ENCODE measurements at places on chromosomes 4 and X.

- no peak for DNase-seq
Observed at GRCh38 chr4:40388239-40388638, 53.1 kb downstream of the CHRNA9 start.

DNA sequence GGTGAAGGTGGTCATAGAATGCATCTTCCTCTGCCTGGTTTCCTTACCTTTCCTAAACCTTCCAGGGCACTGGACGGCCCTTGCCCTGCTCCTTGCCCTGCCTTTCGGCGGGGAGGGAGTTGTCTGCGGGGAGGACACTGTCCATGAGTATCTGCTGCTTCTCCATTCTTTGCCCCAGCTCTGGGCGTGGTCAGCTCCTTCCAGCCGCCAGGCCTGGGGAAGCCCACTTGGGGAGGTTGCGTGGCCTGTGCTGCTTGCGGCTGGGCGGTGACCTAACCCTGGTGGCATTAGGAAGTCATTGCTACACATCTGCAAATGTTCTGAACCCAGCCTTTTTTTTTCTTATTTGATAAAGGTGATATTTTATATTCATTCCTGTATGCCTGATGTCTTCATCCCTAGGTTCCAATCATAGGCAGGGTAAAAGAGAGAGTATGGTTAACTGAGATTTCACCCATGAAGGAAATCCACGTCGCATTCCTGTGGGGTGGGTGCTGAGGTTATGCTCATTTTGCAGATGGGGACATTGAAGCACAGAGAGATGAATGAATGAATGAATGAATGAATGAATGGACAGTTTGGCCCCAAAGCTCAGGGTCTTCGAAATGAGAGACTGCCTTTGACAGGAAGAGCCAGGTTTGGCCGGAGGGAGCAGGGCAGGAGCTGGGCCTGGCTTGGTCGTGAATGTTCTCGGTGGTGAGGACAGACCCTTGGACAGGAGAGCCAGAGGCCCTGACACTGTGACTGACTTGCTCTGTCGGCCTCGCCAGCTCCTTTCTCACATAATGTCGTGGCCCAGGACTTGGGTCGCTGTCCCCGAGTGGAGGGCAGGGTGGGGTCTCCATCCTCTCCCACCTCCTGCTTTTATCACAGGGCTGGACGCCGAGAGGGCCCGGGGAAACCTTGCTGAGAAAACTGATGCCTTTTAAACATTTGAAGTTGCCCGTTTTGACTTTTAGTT lies 57.8 kb upstream of the GPR78 start:
- no peak for DNase-seq

- DNase-seq: no peak
Observed at GRCh38 chr4:62156205-62156604, 956.1 kb downstream of the ADGRL3 start.

DNA sequence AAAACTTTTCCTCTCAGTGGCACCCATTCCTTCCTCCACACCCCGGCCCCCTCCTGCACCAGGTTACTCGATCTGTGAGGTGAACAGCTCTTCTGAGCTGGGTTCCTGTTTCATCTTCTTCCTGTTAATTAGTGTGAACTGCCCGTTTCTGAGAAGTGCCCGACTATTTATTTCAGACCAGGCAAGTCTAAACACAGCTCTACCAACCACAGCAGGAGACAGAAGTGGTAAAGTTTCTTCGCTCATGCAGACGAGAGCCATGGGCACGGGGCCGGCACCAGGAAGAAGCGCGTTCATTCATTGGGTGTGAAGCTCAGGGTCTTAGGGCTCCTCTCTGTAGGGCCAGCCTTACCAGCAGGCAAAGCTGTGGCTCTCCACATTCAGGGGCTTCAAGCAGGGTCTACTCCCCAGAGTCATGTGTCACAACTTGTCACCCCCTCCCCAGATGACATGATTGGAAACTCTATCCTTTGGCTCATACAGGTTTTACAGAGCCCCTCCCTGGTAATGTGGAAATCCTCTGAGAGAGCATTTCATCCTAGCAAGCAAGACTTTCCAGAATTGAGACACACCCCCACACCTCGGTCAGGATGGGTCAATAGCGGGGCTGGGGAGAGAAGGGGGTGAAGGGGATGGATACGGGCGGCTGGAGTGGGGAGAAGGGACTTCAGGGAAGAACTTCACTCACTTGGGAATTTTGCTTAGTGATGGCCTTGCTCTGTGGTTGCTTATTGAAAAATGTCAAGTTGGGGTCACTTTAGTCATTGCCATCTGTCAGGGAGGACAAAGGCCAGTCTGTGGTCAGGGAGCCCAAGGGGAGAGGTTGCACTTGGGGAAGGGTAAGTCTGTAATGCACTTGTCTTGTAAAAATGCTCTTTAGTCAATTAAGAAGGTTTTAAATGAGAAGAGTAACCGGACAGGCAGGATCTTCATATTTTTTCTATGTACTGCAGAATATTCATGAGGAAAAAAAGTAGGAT lies 121.6 kb upstream of the TRIM2 start:
- no peak for DNase-seq

- DNase-seq: no peak
Observed at GRCh38 chr4:95985791-95986550, 146.1 kb downstream of the PDHA2 start.

- DNase-seq: no peak
Observed at GRCh38 chrX:137362583-137362982, 203.3 kb upstream of the ZIC3 start.

DNA sequence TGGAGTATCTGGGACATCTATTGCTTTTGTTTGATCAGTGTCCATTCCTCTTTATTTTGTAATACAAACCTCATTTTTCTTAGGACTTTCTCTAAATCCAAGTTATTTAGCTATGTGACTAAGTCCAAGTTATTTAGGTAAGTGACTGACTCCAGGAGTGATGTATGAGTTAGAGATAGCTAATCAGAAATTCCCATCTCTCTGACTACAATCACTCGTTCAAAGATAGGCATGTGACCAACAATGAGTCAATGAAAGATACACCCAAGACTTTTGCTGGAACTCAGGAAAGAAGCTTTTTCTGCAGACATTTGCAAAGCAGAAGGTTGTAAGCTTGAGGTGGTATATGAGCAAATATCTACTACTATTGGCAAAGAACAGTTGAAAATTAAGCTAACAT lies 72.5 kb upstream of the KCNIP4 start:
- DNase-seq: no peak

GRCh38 chr4:88007304-88008121 lies at the start of gene PKD2:
Gene PKD2, plus strand, starts transcription at chr4:88007635. Its CDS starts 99 bp downstream, at chr4:88007734.
- DNase-seq: no peak

GRCh38 chrX:131874300-131874699 lies 148.8 kb upstream of the STK26 start:
- DNase-seq: no peak

DNA sequence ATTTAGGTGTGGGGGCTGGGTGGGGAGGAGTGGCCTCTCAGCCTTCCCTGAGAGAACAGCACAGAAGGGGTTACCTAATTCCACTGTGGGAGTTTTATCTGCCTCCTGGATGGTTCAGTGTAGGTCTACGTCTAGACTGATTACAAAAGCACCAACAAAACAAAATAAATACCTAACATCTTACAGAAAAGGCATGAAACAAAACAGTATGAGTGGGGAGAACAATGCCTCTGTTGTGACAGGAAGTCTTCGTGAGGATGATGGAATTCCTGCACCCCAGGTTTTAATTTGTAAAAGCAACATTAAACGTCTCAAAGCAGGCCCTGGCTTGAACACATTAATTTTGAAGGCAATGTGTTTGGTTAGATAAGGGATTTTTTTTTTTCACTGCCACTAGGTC lies 112.1 kb upstream of the GPC4 start:
- DNase-seq: no peak

DNA sequence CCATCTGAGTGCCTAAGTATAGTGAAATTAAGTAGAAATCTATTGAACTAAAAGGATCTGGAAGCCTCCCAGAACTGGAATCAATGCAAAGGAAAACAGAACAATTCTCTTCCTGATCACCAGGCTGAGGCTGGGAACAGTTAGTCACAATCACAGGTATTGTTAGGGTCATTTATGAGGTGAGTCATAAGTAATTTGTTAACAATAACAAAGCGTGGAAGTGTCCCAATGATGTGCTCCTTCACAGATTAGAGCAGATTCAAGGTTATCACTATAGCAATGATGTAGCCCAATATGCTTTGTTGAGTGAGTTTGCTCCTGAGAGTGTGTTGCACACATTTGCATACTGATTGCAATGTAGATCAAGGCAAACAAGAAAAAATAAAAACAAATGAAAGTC lies 228.1 kb downstream of the ZNF674 start:
- DNase-seq: peak; percentile 40

DNA sequence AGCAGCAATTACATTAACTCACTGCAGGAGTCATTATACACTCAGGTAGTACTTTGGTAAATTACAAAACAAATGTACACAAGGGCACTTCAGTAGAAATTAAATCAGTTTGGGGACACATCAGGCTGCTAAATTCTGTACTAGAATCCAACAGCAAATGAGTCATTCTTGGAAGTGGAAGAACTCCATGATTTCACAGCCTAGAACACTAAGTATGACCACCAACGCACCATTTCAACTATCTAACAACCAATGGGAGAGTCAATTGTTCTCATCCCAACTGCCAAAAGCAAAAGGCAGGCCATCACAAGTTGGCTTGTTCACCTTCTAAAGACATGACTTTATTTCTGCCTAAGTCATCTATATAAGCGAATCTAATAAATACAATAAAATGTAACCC lies 26.6 kb downstream of the PPM1K start:
- DNase-seq: no peak

GRCh38 chrX:46757593-46757992 lies 1.3 kb downstream of the SLC9A7 start:
- DNase-seq: no peak

DNA sequence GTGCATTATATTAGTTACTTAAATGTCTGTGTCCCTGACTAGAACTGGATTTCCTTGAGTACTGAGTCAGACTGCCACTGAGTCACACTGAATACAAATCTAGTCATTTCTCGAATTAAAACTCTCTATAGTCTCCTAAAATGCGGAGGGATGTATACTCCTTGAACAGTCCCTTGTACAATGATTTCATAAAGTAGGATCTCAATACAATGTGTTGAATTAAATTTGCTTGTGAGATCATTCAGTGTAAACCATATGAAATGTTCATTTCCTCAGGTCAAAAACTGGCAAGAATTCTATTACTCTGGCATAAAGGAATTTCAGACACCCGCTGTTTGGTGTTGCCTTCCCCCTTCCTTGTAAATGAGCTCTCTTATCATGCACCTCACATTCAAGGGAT lies 17.5 kb upstream of the FAM241A start:
- no peak for DNase-seq

DNA sequence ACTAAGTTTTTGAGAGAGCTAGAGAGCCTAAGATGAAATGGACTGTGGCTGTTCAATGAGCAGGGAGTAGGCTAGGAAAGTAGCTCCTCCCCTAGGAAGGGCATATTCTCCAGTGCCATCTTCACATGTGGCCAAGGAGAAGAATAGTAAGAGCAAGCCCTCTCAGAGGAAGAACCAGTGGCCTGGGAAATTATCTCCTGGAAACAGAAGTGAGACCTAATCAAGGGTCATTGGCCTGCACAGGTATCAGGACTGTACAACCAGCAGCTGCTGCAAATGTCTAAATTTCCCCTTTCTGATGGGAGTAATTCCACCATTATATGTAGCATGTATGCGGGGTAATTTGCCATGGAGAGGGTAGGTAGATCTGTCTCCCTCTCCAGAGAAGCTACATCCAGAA lies 334.8 kb upstream of the RASGEF1B start:
- DNase-seq: no peak

GRCh38 chr4:36053930-36054329 lies 190.4 kb downstream of the ARAP2 start:
- DNase-seq: no peak

GRCh38 chr4:51884606-51885005 lies 41.7 kb downstream of the DCUN1D4 start:
- DNase-seq: no peak

GRCh38 chr4:17912011-17912410 lies 101.2 kb downstream of the NCAPG start:
- no peak for DNase-seq

GRCh38 chr4:100356172-100356571 lies 161.7 kb downstream of the EMCN start:
- DNase-seq: no peak

DNA sequence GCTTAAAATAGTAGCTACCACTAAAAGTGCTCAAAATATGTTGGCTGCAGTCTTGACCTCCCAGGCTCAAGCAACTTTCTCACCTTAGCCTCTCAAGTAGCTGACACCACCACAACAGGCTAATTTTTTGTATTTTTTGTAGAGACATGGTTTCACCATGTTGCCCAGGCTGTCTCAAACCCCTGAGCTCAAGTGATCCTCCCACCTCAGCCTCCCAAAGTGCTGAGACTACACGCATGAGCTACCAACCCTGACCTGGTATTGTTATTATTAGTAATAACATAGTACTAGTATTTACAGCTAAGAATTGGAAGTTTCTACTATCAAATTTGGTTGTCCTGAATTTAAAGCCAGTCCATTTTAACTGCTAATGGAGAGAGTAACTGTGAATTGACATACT lies 18.0 kb downstream of the STAP1 start:
- no peak for DNase-seq

GRCh38 chr4:39384563-39384962 lies 18.4 kb upstream of the RFC1 start:
- DNase-seq: no peak

DNA sequence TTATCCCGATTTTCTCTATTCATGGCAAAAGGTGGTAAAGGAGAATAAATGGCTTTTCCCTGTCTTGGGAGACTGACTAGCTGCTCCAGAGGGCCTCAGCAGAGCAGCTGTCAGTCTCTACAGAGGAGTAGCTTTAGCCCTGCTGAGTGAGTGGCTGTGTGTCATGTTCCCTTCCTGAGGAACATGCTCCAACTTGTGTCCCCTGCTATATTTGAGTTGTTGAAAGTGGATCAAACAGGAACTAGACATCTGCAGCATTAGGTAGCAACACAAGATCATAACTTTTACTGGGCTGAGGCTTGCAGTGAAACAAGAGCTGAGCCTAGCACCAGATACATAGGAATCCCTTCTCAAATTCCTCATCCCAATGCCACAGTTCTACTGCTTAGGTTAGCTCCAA lies 26.7 kb upstream of the PLAC1 start:
- DNase-seq: no peak

DNA sequence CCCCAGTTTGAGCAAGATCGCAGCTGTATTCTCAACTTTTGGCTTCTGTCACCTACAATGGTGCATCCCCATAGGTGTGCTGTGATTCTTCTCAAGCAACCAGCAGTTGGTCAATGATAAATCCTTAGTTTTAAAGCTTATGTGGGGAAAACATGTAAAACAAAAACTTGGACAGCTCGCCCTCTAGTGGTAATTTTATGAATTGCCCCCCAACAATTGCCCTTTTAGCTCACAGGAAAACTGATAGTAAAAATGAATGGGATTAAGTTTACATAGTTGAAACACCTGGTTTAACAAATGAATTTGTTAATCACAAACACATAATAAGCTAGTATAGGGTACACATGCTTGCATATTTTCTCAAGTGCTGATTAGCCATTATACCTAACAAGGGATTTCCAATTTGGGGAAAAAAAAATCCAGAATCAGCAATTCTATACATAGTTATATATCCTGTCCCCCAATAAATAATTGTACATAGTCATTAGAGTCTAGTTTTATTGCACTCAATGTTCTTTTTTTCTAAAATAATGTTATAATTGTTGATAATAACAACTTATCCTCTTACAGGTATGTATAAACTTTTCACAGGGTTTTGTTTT lies 30.1 kb downstream of the TEX13A start:
- no peak for DNase-seq

GRCh38 chrX:153635788-153636668 lies 11.0 kb upstream of the DUSP9 start:
- DNase-seq: no peak

- no peak for DNase-seq
Observed at GRCh38 chr4:119597377-119597776, 31.2 kb downstream of the PDE5A start.

Measured in epithelial cell of proximal tubule (primary cell).